Breast epithelium (tissue), 4 donors: ENCODE measurements at places on chromosomes 4 and X. TPM values are rescaled to one million over a fixed set of nuclear protein-coding genes. Genes with fewer than 3 reads are reported as not detected.

The CT45A8 gene
- total RNA-seq: not detected

DNA sequence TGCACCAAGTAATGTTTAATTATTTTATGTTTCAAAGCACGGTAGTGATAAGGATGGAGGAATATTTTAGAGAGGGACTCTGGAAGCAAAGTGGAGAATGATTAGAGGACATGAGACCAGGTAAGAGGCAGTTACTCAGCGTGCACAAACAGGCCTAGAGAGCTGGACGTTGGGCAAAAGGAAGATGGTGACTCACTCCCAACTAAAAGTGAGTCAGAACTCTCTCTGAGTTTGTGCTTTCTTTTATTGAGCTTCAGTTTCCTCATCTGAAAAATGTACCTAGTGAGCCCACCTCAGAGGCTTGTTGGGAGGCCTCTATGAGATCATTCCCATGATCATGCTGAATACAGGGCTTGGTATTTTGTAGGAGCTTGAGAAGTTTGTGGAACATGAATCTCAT is 1.6 kb upstream of the ZC4H2 start:
- no peak for DNase-seq

- no peak for DNase-seq
Observed at GRCh38 chr4:17096692-17097091, 198.2 kb upstream of the LDB2 start.

DNA sequence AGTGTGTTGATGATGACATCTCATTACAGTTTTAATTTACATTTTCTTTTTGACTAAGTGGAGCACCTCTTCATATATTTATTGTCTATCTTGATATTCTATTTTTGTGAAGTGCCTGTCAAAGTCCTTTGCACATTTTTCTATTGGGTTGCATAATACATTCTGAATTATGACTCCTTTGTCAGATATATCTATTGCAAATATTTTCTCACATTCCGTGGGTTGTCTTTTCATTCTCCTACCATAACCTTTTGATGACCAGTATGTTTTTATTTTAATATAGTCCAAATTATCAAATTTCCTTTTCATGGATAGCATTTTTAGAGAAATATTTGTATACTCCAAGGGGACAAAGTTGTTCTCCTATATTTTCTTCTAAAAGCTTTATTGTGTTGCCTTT is 126.4 kb downstream of the PJA1 start:
- DNase-seq: no peak

- DNase-seq: no peak
Observed at GRCh38 chr4:64417974-64418373, 8.7 kb upstream of the TECRL start.

DNA sequence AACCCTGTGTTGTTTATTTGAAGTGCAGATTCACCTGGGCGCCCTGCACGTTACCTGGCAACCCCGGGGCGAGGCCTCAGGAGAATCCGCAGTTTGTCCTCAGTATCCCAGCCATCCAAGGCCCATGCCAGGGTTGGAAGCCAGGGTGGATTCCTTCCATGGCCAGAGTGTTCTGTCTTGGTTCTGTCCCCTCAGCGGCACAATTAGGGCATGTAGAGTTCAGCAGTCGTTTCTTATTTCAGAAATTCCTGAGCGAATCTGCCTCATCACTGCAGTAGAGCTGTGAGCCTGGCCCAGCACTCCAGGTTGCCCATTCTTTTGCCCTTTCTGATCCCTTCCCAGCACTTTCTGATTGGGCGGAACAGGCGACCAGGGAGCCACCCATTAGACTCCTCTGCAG is 29.9 kb upstream of the CLCN4 start:
- DNase-seq: no peak

DNA sequence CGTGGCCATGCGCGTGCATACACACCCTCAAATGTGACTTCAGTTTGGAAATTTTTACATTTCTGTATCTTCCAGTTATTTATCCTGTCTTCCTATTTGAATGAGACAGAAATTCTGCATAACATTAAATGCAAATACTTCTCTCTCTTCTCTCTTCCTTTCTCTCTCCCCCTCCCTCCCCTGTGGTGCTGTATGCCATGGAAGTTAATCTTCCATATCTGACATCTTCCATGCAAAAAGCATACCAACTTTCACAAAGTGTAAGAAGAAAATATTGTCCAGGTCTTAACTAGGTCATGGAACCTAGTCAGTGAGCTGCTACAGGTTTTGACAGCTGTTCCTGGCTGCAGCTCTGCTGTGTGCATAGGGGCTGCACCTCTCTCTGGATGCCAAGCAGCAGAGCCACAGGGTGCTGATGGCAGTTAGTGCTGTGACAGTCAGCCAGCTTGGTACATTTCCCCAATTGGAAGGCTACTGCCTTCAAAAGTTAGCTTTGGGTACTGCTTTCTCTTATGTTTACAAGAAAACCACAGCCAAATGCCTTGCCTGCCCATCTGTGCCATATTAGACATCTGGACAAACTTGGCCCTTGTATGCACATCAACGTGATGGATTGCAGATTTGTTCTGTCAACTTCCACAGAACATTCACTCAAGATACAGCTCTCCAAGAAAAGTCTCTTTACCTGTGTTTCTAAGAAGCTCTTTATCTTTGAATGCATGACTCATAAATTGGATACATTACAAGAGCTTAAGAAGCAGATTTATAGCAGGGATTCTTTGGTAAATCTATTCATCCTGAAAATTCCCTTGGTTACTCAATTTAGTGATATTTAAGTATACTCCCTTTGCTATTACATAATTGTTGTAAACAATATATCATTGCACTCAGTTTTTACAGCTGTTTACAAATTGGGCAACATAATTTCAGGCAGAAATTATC is 623.8 kb downstream of the EPHA5 start:
- DNase-seq: no peak

- DNase-seq: no peak
Observed at GRCh38 chr4:16437836-16438235, 211.6 kb upstream of the TAPT1 start.

GRCh38 chr4:110621328-110621812 is 1.5 kb downstream of the PITX2 start:
- DNase-seq: no peak

The CCDC120 gene
- 4.3 TPM for total RNA-seq

The MAGED4 gene
- total RNA-seq: 0.64 TPM

DNA sequence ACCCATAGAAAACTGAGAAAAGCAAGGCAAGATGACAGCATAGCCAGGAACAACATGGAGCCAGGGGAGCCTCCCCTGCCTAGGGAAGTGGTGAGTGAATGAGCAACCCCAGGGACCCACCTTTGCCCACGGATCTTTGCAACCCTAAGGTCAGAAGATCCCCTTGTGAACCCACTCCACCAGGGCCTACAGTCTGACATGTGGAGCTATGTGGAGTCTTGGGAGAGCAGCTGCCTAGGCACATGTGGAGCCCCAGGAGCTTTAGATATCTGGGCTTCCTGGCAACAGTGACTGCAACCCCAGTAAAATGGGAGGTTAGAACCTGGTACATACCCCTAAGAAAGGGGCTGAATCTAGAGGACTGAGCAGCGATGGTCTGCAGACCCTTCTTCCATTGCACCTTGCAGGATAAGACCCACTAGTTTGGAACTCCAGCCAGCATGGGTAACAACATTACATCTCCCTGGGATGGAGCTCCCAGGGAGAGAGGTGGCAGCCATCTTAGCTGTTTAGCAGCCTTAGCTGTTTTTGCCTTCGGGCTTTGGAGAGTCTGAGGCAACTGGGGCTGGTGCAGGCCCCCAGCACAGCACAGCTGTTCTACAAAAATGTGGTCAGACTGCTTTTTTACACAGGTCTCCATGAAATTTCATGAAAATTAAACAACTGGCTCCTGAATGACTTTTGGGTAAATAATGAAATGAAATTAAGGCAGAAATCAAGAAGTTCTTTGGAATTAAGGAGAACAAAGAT is 104.7 kb upstream of the TRIM2 start:
- no peak for DNase-seq

The MAGEE2 gene
- not detected for total RNA-seq

The MRFAP1 gene
- 172 TPM for total RNA-seq

DNA sequence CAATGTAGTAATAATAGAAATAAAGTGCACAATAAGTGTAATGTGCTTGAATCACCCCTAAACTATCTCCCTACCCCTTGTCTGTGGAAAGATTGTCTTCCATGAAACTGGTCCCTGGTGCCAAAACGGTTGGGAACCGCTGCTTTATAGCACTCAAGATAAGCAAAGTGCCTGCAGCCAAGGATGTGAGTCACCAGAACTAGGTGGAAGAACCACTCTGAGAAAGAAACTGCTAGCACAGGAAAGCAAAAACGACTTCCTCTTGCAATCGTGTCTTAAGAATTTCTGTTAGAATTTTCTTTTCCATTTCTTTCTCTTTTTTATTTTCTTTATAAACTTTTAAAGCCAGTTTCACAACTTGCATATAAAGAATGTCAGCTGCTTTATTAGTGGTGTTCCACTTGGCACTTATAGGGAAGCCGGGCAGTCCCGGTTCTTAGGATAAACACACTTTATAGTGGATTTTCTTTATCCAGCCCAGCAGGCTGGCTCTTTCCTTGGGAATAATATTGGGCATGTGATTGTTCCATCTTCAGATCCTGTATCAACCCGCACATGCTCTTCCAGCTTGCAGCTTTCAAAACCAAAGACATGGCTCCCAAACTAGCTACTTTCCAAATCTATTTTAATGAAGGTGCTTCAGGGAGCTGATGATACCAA is 32.3 kb upstream of the CXCL8 start:
- DNase-seq: no peak

GRCh38 chr4:100913685-100914084 is 395.9 kb upstream of the EMCN start:
- DNase-seq: no peak
